ENCODE measurements at places on chromosomes 2 and 18.

GRCh38 chr2:108612153-108612513, 77.9 kb downstream of the LIMS1 start:
- DNase-seq = no peak

DNA sequence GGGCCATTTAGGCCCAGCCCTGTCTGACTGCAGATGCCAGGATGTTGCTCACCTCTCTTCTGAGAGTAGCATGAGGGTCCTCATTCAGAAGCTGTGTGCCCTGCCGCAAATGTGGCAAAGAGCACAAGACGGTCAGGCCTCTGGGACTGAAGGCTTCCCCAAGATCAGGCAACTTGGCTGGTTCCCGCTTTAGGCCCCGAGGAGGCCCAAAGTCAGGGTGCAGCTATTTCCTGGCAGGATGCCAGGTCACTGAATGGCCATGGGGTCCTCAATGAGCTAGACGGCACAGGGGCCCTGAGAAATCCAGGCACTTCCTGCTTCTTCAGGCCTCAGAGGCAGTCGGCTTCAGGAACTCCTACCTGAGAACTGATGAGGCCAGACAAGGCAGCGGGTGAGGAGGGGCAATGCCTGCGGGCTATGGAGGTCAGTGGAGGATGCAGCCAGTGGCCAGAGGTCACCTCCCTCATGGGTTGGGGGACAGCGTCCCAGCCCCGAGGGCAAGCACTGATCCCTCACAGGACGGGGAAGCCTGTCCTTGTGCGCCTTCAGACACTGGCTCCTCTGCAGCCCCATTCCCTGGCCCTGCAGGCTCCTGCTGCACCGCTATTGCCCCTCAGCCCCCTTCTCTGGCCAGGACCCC, 44.9 kb downstream of the LMAN2L start:
- no peak for DNase-seq

DNA sequence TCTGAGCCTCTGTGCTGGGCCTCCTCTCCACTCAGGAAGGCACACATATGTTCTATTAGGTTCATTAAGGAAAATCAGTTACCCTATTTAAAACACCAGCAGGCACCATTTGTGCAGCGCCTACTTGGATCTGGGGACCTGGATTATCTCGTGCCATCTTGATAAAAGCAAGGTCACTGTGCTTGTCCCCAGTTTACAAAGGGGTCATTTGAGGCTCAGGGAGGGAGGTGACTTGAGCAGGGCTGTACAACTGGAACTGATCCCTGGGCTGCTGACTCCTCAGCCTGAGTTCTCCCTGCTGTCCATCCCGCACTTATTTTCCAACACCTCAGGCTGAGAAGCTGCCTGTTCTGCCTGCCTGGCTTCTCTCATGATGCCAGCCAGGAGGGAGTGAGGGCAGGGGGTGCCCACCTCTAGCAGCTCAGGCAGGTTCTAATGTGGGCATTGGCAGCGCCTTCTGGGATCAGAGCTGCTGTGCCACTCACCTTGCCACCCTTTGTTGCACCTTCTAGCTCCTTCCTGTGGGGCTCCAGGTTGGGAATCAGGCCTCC, 120.3 kb downstream of the GLI2 start:
- no peak for DNase-seq

DNA sequence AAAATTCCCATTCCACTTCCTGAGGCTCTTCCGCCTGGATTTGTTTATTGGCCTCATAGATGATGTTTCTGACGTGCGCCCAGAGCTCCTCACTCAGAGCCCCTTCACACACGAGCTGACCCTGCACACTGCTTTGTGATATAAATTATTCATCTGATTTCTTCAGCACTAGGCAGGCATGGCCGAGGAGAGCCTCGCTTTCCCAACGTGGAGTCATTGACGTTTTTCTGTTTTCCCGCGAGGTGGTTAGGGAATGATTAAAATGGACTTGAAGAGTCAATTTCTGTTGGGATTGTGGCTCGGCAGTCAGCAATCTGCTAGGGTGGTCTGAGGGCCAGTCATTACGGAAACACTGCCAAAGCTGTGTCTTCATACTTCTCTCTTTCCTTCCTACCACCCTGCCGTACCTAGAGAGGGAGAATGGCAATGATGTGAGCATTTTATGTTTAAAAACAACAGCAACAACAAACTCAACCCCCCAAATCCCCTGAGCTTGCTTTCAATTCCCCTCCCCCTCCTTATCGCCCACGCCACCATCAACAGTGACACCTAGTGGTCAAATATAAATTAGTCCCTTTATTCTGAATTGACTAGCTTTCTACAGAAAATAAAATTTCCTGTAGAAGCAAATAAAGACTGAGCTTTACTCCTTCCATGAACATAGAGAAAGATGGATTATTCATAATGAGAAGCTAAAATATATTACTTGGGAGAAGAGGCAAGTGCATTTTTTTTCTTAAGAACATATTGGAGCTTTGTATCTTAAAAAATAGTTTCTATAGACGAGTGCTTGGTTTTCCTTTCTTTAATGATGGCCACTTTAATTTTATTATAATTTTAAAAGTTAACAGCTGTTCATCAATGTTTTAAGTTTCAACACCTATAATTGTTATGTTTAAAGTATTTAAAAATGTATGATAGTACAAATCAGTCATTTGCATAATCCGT, 285.1 kb downstream of the MTX2 start:
- peak; percentile 53 for DNase-seq

DNA sequence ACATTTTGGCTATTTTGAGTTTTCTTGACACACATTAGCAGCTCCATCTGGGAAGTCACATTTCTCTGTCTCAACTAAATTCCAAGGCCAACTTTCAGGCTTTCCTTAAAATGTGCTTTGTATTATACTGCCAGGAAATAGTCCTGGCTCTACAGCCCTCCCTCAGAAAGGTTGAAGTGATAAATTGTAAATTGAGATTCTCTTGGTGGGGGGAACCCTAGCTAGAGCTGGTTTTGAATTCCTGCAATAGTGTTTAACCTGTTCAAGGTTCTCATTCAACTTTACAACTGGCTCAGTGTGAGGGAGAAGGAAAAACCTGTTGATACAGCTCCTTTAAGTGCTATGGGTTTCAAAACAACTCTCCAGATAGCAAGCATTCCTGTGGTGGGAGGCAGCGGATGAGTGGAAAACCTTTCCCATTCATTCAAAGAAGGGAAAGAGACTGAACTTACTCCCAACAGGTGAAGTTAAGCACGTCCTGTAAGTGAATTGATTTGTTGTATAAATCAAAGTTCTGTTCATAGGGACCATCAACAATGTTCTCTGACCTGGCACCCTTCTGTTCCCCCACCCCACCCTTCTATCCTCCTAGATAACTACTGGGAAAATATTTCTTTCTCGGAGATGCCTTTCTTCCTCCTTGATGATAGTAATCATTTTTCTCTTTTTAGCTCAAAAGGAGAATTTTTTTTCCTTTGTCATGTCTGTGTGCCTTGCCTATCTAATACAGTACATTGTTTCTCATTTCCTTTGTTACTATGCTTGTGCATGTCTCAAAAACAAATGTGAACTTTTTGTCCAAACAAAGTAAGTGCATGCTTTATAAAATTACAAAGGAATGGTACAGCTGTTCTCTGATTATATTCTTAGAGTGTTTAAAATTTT, 44.2 kb upstream of the SLC39A10 start:
- peak; percentile 31 for DNase-seq

DNA sequence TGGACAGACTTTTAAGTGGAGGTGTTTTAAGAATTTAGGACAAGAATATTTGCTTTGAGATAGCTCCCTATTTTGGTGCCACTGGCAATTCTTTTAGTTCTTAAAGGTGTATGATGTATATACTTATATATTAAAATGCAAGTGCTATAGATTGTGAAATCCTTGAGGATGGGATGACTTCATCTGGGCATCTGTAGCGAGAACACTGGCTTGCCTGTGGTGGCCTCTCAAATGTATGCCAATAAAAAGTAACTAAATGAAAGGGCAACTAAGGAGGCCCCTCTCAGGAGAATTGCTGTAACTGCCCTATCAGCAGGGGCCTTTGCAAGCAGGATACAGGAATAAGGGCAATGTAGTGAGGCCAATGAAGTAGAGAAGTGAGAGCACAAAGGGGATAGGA, 2.6 kb upstream of the THUMPD2 start:
- DNase-seq = no peak

DNA sequence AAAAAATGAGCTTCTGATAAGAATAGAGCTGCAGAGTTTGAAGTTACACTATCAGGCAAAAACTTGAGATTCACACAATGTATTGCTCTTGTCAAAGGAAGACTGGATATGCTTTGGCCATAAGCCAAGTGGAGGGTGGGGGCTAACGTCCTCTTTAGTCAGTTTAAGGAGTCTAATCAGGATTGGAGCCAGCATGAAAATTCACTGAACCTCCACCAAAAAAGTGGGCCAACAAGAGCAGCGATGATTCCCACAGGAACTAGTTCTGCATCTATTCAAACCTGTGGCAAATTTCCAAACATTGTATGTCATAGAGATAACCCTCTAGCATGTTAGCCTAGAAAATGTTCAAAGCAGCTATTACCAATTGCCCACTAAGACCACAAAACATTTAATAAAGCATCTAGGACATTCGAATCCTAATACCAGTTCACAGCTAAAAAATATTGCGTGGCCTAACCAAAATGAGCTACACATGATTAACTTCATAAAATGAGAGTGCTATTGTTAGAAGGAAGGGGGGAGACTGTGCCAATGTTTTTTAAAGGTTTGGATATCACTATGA, 43.5 kb upstream of the TMEM247 start:
- DNase-seq = no peak

- DNase-seq = no peak
Measured at GRCh38 chr18:66795051-66795450, 191.2 kb upstream of the CDH19 start.

DNA sequence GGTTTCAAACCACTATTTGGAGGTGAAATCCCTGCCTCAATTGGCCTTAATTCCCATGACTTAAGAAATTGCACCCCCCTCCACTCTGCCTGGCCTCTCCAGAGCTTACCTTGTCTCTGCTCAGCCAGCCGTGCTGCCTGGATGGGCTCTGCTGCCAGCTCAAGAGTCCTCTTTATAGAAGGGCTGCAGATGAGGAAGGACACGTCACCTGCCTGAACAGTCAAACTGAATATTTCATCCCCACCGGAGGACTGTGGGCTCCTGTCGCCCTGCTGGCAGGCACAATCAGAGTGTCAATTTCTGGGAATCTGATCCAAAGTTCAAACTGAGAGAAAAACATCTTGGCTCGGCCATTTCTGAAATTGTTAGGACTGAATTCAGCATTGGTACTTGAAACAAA, at the start of gene OTOS:
OTOS (minus strand) TSS at position 148 of the 400 bp plus-strand sequence. CDS start 332 bp downstream, outside the sequence.
- no peak for DNase-seq

DNA sequence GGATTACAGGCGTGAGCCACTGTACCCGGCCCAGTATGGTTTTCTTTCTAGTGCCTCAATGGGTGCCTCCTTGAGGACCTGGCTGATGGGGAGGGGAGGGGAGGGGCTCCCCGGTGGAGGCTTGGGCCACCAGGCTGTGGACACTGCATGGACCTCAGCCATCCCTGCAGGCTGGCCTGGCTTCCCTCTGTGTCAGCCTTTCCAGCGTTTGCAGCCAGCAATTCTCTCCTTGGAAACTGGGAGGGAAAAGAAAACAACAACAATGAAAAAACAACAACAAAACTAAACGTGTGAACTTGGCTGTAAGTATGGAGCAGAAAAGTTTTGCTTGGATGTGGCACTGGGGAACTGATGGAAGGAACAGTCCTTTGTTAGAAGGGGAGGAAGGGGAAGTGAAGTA, 159.3 kb downstream of the GLI2 start:
- DNase-seq = no peak

DNA sequence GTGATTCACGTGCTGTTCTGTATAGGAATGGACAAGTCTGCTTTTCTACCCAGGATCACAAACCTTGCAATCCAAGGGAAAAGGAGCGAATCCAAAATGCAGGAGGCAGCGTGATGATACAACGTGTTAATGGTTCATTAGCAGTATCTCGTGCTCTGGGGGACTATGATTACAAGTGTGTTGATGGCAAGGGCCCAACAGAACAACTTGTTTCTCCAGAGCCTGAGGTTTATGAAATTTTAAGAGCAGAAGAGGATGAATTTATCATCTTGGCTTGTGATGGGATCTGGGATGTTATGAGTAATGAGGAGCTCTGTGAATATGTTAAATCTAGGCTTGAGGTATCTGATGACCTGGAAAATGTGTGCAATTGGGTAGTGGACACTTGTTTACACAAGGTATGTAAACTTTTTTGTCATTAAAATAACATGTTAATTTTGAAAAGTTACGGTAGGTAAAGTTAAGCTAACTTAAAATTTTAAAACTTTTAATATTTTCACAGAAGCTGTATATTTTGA, 33.0 kb downstream of the PPM1B start:
- DNase-seq = no peak

GRCh38 chr2:133431289-133431688, 137.0 kb downstream of the NCKAP5 start:
- no peak for DNase-seq

GRCh38 chr2:86646865-86647264, 23.2 kb upstream of the RNF103 start:
- no peak for DNase-seq

DNA sequence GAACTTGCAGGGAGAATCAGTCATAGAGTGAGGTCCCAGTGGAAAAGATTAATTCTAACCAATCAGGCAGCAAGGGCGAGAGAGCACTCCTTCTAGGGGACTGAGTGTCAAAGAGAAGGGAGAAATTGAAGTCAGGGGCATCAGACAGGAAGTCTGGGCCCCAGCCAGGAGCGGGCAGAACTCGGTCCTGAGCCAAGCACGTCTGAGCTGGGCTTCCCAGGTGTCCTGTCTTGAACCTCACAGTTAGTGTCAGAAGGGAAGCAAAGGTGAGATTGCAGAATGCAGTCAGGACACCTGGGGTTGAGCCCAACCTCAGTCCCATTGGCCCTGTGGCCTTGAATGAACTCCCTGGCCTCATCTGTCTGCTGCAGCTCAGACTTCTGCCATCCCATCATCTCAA, 220.9 kb downstream of the SMAD2 start:
- DNase-seq = no peak

DNA sequence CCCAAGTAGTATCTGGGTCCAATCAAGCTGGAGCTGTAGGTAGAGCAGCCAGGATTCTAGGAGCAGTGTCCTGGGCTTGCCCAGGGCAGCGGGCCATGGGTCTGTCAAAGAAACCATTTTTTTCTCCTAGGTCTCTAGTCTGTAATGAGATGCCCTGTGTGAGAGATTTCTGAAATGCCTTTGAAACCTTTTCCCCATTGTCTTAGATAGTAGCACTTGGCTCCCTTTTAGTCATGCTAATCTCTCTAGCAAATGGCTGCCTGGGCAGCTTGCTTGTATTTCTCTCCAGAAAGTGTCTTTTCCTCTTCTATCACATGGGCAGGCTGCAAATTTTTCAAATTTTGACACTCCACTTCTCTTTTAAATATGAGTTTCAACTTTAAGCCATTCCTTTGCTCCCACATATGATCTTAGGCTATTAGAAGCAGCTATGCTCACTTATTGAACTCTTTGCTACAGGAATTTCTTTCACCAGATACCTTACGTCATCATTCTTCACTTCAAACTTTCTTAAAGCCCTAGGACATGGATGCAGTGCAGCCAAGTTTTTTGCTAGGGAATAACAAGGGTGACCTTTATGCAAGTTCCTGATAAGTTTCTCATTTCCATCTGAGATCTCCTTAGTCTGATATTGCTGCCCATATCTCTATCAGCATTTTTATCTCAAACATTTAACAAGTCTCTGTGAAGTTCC, 890.2 kb upstream of the VRK2 start:
- no peak for DNase-seq

GRCh38 chr2:221102896-221103688, 469.0 kb downstream of the EPHA4 start:
- no peak for DNase-seq

GRCh38 chr2:156065912-156066311, 266.6 kb downstream of the NR4A2 start:
- no peak for DNase-seq

Data from nephron progenitor cell (in vitro differentiated cells).